Lung (tissue), 17 donors: ENCODE measurements at places on chromosomes 5 and 9. TPM values are rescaled to one million over a fixed set of nuclear protein-coding genes. Genes with fewer than 3 reads are reported as not detected.
A peak's percentile ranks its signal among the peaks of the same experiment; 100 is the strongest.

C1QTNF3 gene
- polyA plus RNA-seq, result 5.1 TPM

SH3GL2 gene
- polyA plus RNA-seq, result 0.07 TPM

PCA3 gene
- polyA plus RNA-seq, result 0.05 TPM

OR13J1 gene
- not detected for polyA plus RNA-seq

TNFSF8 gene
- polyA plus RNA-seq, result 7.7 TPM

NR2F1-AS1 gene
- 12.9 TPM for polyA plus RNA-seq

OR13C4 gene
- polyA plus RNA-seq, result not detected

ORM1 gene
- polyA plus RNA-seq, result 1,249 TPM

ZNG1C gene
- 14.6 TPM for polyA plus RNA-seq

FBXL7 gene
- polyA plus RNA-seq, result 1.9 TPM

GRCh38 chr5:80097451-80097850 is 62.3 kb downstream of the THBS4 start:
- no peak for DNase-seq

DNA sequence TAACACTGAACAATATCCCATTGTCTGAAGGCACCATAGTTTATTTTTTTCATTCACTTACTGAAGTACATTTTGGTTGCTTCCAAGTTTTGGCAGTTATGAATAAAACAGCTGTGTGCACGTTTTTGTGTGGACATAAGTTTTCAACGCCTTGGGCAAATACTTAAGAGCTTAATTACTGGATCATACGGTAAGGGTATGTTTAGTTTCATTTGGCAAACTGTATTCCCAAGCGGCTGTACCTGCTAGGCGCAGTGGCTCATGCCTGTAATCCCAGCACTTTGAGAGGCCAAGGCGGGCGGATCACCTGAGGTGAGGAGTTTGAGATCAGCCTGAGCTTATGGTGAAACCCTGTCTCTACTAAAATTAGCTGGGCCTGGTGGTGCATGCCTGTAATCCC is 63.7 kb upstream of the FAM120A start:
- DNase-seq, result no peak

GRCh38 chr5:168327019-168327421 is 35.6 kb downstream of the WWC1 start:
- DNase-seq, result no peak

- peak; percentile 75 for DNase-seq
Observed at GRCh38 chr5:127875235-127876021, 172.2 kb downstream of the CCDC192 start.

DNA sequence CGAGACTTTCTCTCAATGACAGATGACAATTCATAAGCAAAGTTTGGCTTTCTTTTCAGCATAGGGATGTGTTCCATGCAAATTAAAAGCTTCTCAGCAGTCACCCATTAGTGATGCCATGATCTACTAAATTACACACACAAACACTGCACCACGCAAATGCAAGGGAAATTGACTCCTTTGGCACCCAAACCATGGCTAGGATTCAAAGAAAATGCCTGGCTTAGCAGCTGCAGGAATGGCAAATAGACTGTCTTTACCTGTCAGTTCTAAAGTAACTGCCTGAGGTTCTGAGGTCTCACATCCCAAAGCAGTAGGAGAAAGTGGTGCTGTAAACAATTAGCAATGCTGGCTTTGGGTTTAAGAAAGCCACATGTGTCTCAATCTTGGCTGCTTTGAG is 108.6 kb upstream of the ATP10B start:
- no peak for DNase-seq

DNA sequence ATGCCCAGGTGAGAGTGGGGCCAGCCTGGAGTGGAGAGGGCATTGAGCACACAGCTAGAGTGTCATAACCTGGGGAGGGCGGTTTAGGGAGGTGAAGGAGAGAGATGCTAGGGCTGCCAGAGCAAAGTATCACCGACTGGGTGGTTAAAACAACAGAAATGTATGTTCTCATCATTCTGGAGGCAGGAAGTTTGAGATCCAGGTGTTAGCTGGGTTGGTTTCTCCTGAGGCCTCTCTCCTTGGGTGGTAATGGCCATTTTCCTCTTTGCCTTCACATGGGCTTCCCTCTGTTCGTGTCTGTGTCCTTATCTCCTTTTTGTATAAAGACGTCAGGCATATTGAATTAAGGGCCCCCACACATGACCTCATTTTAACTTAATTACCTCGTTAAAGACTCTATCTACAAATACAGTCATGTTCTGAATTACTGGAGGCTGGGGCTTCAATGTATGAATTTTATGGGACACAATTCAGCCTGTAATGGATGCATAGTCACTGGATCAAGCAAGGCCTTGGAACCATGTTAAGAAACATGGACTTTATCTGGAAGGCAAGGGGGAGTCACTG is 118.6 kb upstream of the IL12B start:
- no peak for DNase-seq

DNA sequence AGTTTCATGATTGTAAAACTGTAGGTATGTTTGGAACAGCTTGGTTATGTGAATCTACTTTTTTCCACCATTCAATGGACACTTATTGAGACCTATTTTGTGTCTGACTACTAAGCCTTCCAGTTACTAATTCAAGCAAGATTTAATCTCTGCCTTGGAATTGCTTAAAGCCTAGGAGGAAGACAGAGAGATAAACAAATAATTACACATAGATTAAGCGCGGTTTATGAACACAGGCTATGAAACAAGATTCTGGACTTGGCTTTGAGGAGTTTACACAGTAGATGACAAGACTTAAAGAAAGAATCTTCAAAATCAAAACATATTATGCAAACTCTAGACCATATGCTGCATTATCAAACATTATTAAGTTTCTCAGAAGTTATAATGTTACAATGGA is 340.4 kb downstream of the RASEF start:
- DNase-seq, result peak; percentile 37

DNA sequence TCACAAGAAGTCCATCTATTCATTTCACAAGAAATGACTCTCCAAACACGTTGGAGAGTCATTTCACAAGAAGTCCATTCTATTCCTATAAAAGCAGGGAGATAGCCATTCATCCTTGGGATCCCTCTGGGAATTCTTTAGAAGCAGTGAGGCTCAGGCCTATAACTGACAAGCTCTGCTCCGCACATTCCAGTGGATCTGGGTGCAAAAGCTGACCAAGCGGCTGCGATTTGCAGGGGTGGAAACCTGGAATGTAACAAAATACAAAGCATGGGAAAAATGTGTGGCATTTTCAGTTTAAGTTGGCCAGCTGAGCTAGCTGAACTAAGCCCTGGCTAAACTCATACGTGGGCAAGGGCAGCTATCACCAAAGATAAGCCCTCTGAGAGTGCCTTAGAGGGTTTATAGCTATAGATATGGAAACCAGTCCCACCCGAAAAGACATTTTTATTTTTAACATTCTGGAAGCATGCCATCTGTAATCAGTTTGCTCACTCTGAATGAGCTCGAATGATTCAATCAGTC is 8.7 kb downstream of the TAS2R1 start:
- DNase-seq, result no peak

DNA sequence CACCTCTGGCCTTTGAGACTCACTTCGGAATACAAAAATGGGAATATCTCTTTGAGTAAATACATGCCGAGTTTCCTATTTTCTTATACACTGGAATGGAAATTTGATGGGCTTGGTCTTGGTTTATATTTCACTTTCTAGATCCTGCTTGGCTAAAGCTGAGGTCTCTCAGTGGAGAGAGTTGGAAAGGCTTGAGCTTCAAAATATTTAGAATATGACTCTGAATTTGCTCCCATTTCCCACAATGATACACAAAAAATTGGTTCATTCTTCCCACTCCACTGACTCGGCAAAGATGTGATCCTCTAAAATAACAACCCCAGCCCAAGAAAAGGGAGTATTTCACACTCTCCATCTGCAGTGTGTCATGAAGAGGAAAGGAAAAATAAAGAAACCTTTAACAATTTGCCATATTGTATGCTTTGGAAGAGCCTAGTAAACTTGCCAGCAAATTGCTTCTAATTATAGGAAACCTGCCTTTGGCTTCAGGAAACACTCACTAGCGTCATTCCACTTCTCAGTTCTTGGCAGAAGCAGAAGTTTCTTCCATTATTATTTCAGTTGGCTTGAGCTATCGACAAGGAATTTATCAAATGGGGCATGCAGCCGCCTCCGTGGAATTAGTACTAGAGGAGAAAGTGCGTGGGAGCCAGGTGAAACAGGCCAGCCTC is 302.9 kb downstream of the NSG2 start:
- peak; percentile 25 for DNase-seq

DNA sequence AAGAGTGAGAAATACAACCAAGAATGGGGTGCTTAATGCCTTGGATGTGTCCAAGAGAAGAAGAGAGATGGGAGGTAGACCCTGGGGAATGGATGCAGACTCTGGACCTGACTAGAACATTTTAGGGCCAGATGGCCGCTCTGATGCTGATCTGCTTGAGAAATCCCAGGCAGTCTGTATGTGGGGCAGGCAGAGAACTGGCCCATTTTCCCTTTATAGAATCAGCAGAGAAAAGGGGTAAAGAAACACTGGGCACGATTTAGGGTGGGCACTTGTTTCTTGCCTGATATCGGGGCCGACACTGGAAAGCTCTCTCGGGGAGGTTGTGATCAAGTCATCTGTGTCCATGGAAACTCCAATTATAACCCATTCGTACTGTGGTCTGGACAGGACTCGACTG is 118.5 kb upstream of the FSTL4 start:
- DNase-seq, result no peak

DNA sequence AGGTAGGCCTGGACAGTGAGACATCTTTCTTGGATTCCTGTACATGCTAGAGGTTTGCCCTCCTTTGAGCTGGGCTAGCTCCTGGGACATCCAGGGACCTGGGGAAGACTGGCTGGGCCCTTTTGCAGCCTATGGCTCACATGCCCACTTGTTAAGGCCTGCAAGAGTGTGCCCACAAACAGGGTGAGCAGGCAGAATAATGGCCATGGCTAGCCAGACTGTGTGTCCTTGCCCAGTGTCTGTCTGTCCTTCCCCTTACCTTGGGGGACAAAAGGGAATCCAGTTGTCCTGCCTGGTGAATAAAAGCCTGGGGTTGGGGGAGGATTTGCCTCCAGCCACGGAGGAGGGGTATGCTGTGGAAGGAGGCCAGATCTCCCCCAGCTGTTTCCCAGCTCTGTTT is 13.0 kb upstream of the CXXC5 start:
- DNase-seq, result no peak

GRCh38 chr5:97842687-97843086 is 659.6 kb upstream of the RIOK2 start:
- DNase-seq, result no peak

GRCh38 chr5:169873642-169874041 is 106.7 kb downstream of the INSYN2B start:
- DNase-seq, result peak; percentile 35

DNA sequence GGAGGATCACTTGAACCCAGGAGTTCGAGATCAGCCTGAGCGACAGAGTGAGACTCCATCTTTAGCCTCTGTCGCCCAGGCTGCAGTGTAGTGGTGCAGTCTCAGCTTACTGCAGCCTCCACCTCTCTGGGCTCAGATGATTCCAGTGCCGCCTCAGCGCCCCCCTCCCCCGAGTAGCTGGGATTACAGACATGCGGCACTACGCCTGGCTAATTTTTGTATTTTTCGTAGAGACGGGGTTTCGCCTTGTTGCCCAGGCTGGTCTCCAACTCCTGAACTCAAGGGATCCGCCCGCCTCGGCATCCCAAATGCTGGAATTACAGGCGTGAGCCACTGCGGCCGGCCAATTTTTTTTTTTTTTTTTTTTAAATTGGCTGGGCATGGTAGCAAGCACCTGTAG is 2.3 kb upstream of the HSPA9 start:
- DNase-seq, result no peak

DNA sequence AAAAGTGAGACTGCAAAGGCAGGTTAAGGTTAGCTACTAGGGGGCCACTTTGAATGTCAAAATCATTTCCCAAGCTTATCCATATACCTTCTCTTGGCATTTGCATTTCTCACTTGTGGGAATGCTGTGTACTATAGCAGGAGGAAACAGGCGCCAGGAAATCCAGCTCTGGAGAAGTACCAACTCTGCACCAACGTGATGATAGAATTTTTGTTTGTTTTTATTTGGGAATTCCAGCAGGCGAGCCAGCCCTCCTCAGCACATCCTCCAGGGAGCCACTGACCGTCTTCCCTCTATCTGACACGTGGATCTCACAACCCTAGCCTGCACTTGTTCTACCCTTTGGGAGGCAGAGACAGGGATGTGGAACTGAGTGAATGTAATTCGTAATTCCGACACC is 318.0 kb downstream of the ACTL7B start:
- no peak for DNase-seq

DNA sequence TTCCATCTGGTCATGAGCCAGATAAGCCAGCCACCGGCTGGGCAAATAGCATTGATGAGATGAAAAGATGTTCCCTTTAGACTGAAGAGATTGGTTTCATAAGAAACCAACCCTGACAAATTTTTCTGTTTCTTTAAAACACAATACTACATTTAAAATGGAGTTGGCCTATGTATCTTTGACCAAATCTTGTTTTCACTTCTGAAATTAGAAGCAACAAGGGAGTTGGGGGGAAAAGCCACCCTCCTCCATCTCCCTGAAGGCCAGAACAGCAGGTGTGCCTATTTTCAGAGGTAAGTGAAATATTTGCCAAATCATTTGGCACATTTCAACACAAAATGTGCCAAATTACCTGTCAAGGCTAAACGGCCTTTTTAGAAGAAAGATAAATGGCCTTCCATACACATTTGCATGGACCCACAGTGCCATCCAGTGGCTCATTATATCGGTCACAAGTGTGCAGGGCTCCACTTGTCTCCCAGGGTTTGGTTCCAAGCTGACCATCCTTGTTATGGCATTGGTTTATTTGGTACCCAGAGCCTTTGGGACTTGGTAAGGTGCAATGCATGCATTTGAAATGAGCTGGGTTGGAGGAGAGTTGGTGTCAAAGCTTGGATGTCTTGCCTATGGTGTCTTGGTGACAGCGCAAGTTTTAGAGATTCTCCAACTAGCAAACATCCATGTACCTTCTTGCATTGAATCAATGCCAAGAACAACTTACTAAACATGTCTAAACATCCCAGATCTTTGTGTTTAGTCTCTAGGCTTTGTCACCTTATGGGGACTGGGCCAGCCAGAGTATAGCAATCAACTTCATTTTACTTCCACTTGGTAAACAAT is 372.0 kb upstream of the KIF2A start:
- DNase-seq, result peak; percentile 83

- DNase-seq, result no peak
Observed at GRCh38 chr5:38141665-38142064, 116.7 kb upstream of the EGFLAM start.

- DNase-seq, result no peak
Observed at GRCh38 chr5:105905392-105905791, 1765.3 kb downstream of the EFNA5 start.

DNA sequence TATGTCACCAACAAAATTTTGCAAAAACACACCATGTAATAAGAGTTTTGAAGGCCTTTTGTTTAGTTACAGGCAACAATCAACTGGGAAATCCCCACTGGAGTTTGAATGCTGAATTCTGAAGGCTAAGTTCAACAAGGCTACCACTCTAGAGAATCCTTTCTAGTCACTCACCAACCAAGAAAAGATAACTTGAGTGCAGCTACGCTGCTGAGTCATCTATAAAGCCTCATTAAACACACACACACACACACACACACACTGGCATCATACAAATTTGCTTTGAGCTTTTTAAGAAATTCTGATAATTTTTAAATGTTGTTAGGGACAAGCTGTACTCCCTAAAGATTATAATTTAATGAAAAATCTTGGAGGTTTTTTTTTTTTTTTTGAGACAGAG is 219.6 kb downstream of the DENND1A start:
- no peak for DNase-seq
